ENCODE measurements at places on chromosomes 12 and 14. TPM values are rescaled to one million over a fixed set of nuclear protein-coding genes. Genes with fewer than 3 reads are reported as not detected.

DNA sequence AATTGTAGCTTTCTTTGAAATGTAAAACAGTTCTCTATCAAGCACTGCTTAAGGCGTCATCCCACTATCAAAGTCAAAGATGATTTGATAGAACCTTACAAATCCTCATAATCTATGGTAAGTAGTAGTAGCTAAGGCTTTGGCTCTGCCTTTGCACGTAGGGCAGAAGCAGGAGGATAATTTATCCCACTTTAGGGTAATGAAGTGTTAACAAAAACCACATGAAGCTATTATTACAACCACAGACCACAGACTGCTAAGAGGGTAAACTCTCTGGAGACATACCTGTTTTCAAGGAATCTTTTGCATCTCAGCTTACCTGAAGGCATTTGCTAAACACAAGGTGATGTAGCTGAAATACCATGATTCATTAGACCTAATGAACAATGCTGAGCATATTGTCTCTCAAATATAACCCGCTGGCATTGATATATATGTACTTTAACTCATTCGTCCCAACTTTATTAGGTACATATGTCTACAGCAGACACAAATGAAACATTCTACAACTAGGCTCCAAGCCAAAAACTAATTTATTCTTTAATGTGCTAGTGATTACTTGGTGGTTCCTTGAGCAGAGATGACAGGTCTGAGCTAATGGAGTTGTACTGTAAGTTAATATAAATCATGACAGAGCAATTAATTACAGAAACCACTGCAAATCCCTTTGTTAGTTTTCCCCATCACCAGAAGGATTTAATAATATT lies 368.8 kb downstream of the ETNK1 start:
- no peak overlapping the region for H3K4me3 ChIP-seq
- H3K27me3 ChIP-seq, result no peaks in the 10 kb centered on the region
- H3K27ac ChIP-seq, result no peak overlapping the region

BCL2L14 gene
- total RNA-seq, result 21.8 TPM

SH2B3 gene
- total RNA-seq, result 21.3 TPM

FBXW8 gene
- 6.4 TPM for total RNA-seq

- no peaks in the 10 kb centered on the region for H3K27me3 ChIP-seq
- DNase-seq, result no peak
- peaks cover 28% of the 10 kb centered on the region for H3K4me1 ChIP-seq
- no peak overlapping the region for H3K4me3 ChIP-seq
Observed at GRCh38 chr12:14264316-14264715, 101.2 kb upstream of the ATF7IP start.

SLC17A8 gene
- total RNA-seq, result not detected

DNA sequence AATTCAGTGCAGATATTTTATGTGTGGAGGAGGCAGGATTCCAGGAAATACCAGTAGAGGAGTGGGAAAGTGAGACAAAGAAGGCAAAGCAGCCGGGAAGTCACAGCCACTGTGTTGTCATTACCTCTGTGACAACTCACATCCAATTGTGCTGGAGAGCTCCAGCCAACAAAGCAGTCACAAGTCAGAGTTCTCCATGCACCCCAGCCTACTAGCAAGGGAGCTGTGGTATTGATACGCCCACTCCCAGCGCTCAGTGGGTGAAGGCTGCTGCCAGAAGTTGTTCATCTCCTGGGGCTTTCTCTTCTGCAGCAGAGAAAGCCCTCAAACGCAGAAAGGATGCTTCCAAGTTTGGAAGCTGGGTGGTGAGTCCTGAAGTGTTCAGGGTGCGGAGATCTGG lies 93.9 kb downstream of the DICER1 start:
- no peak overlapping the region for H3K27ac ChIP-seq
- no peaks in the 10 kb centered on the region for H3K27me3 ChIP-seq
- no peak for DNase-seq
- H3K4me3 ChIP-seq, result no peak overlapping the region

DNA sequence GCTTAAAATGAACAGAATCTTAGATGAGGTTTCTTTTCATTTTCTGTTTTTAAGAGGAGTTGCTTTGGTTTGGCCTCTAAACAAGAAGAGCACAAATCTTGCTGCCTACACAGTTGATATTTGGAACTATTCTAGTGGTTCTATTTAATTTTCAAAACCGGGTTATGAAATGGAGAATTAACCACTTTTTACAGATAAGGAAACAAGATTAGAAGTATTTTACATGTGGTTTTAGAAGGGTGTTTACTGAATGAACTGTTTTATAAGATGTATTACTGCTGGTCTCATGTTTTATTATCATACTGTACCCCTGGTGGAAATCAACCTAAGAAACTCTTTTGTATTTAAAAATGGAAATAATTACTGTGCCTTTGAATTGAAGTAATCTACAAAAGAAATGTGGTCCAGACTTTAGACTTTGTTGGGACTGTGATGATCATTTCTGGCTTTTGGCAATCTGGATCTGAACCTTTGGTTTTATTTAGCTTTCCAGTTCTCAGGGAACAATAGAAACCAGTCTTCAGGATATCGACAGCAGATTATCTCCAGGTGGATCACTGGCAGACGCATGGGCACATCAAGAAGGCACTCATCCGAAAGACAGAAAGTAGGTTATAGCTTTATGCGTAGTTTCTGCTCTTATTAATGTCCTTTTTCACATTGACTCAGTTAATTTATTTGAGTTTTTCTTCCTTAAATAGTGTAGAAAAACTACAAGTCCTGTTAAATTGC lies 43.2 kb downstream of the TBK1 start:
- no peak for DNase-seq
- peaks cover 12% of the 10 kb centered on the region for H3K36me3 ChIP-seq
- no peak overlapping the region for H3K27ac ChIP-seq
- H3K4me1 ChIP-seq, result peaks cover 14% of the 10 kb centered on the region

POLE gene
- 121 TPM for total RNA-seq

SMCO2 gene
- total RNA-seq, result 0.22 TPM

GRCh38 chr12:58067610-58068387 lies 126.4 kb downstream of the ATP23 start:
- no peak overlapping the region for H3K27ac ChIP-seq
- H3K4me3 ChIP-seq, result no peak overlapping the region
- H3K4me1 ChIP-seq, result no peaks in the 10 kb centered on the region
- no peak for DNase-seq

DNA sequence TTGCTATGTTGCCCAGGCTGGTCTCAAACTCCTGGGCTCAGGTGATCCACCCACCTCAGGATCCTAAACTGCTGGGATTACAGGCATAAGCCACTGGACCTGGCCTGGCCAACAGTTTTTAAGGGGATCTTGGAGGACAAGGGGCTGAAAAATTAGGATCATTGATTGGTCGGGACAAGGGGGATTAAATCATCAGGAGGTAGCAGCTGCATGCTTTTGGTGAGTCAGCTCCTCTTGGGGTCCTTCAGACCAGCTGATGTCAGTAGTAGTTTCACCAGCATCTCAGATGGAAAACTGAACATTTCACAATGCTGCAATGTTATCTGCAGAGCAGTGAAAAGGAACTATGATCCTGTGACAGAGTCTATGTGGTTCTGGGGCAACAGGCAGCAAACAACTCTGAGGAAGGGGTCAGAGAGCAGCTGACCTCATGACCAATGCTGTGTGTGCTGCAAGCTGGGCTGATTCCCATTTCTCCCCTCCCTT lies 6.3 kb downstream of the LRRC74A start:
- no peak overlapping the region for H3K4me3 ChIP-seq
- H3K27me3 ChIP-seq, result no peaks in the 10 kb centered on the region
- H3K4me1 ChIP-seq, result no peaks in the 10 kb centered on the region
- DNase-seq, result no peak
- no peak overlapping the region for H3K27ac ChIP-seq

- no peak overlapping the region for H3K27ac ChIP-seq
- no peak overlapping the region for H3K4me3 ChIP-seq
- DNase-seq, result peak; percentile 31
- H3K36me3 ChIP-seq, result no peaks in the 10 kb centered on the region
Observed at GRCh38 chr12:97283297-97283696, 179.3 kb upstream of the RMST start.

AQP6 gene
- not detected for total RNA-seq

WNT1 gene
- not detected for total RNA-seq

RASSF9 gene
- total RNA-seq, result not detected

DNA sequence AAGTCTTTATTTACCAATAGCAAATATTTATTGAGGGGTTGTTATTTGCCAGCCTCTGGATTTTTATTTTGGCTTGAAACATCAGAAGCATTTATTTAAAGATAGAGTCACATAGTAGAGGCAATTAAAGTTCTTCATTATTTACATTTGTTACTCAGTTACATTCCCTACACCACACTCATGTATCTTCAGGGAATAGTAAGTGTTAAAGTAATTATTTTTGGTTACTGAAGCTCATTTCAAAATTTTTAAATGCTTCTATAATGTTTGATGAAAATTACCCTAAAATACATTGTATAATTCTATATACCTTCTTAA lies 205.6 kb downstream of the ESR2 start:
- H3K27me3 ChIP-seq, result no peaks in the 10 kb centered on the region
- H3K4me3 ChIP-seq, result no peak overlapping the region
- H3K36me3 ChIP-seq, result peaks cover 6% of the 10 kb centered on the region
- no peaks in the 10 kb centered on the region for H3K4me1 ChIP-seq

AICDA gene
- total RNA-seq, result not detected

DNA sequence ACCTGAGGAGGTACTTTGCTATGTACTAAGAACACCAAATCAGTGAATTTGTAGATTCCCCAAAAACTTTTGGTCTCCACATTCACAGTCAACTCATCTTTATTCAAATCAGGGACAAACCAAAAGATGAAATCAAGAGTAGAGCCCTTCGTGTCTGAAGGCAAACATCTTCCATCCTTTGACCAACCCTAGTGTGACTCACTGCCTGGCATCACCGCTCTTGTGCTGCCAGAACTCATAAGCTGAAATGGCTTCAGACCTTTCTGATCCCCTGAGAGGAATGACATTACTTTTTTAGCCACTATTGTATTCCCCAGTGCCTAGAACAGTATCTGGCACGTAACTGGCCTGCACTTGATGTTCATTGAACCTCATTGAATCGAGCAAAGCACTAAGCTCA lies 50.1 kb downstream of the GOLGA5 start:
- H3K4me3 ChIP-seq, result no peak overlapping the region
- peaks cover 43% of the 10 kb centered on the region for H3K4me1 ChIP-seq

- H3K27me3 ChIP-seq, result peaks cover 3% of the 10 kb centered on the region
- H3K36me3 ChIP-seq, result no peaks in the 10 kb centered on the region
- peaks cover 6% of the 10 kb centered on the region for H3K4me1 ChIP-seq
- no peak overlapping the region for H3K27ac ChIP-seq
Observed at GRCh38 chr12:25124493-25124892, 70.5 kb downstream of the DNAI7 start.

DAO gene
- not detected for total RNA-seq

PTGER2 gene
- total RNA-seq, result 0.67 TPM

TRHDE gene
- total RNA-seq, result not detected

DNA sequence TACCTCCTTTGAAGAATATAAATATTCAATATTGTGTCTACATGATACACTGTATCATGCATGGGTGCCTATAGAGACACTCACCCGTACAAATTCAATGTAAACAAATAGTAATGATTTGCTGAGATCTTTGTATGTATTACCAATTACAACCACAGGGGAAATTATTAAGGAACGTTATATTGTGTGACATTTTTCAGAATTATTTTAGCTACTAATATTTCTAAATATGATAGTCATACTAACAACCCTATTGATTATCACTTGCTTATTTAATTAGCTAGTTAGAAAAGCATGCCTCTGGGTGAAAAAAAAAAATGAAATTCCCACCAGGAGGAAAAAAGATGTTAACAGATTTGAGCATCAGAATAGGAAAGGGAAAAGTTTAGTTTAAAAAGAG lies 2.1 kb downstream of the SOX5 start:
- no peaks in the 10 kb centered on the region for H3K4me1 ChIP-seq
- H3K36me3 ChIP-seq, result no peaks in the 10 kb centered on the region
- no peak for DNase-seq
- H3K4me3 ChIP-seq, result no peak overlapping the region
- no peak overlapping the region for H3K27ac ChIP-seq

DNA sequence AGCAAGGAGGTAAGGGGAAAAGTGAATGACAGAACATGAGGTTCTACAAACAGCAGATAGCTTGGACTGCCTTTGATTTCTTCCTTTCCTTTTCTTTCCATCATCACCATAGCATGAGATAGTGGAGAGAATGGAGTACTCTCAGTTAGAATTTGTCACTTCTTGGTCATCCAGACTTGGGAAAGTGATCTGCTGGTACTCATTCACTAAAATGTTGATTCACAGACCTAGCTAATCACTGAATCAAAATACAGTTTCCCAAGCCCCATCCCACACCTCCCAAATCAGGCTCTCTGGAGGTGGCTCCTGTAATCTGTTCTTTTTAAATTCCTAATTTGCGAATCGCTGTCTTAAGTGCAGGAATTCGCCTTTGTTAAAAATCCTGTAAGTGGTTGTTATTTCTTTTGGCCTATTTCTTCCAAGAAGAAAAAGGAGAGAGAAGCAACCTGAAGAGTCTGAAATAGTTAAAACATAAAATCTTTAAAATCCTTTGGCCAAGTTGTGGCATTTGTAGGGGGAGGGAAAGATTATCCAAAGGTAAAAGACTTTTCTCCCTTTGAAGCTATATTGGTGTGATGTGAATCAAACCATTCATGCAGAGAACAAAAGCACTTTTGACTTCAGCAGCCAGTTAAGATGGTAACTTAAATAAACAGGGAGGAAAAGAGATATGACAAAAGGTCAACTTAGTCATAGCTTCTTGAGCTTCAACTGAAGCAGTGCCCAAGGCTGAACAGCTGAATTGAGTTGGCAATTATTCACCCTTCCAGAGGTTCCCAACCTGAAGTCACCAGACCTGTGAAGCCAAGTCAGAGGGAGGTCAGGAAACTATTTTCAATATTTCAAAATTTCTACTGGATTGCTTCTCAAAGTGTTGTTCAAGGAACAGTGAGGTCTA lies 255.1 kb upstream of the KRR1 start:
- no peak for DNase-seq
- no peaks in the 10 kb centered on the region for H3K36me3 ChIP-seq
- H3K27me3 ChIP-seq, result peaks cover 9% of the 10 kb centered on the region
- no peak overlapping the region for H3K27ac ChIP-seq
- no peak overlapping the region for H3K4me3 ChIP-seq

SALL2 gene
- total RNA-seq, result 3.1 TPM

DNA sequence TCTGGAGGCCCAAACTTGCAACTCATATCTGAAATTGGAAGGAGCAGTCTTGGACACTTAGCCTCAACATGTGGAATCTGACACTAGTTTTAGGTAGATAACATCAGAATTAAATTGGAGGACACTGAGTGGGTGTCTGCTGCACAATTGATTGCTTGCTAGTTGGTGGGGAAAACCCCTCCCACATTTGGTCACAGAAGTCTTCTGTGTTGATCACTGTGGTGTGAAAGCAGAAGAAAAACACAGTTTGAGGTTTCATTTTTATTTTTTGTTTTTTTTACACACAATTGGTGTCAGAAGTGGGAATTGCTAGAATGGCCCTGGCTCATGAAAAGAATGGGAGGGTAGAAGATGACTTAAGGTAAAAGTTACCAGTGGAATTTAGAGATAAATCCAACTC lies 78.0 kb upstream of the CD163 start:
- H3K36me3 ChIP-seq, result no peaks in the 10 kb centered on the region
- H3K4me1 ChIP-seq, result peaks cover 2% of the 10 kb centered on the region
- no peak overlapping the region for H3K4me3 ChIP-seq

- H3K4me1 ChIP-seq, result no peaks in the 10 kb centered on the region
- H3K36me3 ChIP-seq, result peaks cover 2% of the 10 kb centered on the region
- no peak overlapping the region for H3K4me3 ChIP-seq
- DNase-seq, result no peak
- H3K27ac ChIP-seq, result no peak overlapping the region
Observed at GRCh38 chr12:125092872-125093680, 27.8 kb downstream of the AACS start.
